ENCODE measurements at places on chromosomes 1 and 21.

- DNase-seq = no peak
Measured at GRCh38 chr1:91582431-91582921, 81.8 kb downstream of the CDC7 start.

DNA sequence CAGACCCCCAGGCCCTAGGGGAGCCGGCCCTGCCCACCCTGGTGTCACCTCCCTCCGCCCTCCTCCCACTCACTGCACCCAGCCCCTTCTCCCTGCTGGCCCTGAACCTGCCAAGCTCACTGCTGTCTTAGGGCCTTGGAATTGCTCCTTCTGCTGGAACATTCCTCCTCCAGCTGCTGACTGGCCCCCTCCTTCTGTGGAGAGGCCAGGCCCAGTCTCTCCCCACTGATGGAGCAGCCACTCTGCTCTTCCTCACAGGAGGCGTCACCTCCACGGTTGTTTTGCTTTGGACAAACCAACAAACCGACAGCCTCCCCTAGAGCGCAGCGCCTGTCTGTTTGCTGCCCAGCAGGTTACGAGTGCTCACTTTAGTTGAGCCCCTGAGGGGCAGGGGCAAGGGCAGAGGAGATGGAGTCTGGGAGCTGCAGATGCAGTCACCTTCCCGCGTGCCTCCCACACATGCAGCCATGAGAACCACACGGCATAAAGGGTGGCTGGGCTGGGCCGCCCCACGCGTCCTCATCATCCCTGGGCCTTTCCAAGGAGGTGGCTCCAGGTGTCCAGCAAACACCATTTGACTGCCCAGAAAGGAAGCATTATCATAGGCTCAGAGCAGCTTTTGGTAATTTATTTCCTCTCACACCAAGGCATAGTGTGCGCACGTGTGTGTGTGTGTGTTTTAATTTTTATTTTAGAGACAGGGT lies 9.4 kb downstream of the OXCT2 start:
- no peak for DNase-seq

GRCh38 chr1:230495076-230495475 lies 68.9 kb upstream of the PGBD5 start:
- no peak for DNase-seq

- DNase-seq = no peak
Measured at GRCh38 chr1:167627615-167627864, 2.5 kb upstream of the RCSD1 start.

DNA sequence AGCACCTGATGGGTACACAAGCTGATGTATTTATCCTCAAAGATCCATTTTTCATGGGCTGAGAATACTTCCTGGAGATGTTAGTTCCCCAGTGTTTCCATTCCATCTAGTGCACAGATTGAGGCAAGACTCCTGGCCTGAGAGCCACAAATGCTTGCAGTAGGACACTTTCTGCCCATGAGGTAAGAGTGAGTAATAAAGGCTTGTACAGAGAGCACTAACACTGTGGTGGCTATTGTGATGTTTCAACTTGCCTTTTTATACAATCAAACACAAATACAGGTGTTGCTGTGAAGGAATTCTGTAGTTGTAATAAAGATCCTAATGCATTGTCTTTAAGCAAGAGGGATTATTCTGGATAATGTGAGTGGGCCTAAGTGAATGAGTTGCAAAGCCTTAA lies 186.1 kb upstream of the ADAMTS5 start:
- no peak for DNase-seq

DNA sequence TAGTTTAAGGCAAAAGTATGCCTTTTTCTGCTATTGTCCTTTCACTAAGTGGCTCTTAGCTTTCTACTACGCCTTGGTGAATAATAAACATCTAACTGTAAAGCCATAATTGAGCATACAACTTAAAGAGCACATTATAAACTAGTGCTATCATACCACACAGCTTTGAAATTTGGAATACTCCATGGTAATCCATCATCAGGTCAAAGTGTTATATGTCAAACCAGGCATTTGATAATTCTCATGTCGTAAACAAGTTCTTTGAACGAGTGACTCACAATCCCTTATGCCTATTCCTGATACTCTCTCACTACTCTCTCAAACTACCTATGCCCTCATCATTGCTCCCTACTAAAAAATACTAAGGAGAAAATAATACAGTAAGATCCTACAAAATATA lies 60.3 kb upstream of the FMN2 start:
- no peak for DNase-seq

DNA sequence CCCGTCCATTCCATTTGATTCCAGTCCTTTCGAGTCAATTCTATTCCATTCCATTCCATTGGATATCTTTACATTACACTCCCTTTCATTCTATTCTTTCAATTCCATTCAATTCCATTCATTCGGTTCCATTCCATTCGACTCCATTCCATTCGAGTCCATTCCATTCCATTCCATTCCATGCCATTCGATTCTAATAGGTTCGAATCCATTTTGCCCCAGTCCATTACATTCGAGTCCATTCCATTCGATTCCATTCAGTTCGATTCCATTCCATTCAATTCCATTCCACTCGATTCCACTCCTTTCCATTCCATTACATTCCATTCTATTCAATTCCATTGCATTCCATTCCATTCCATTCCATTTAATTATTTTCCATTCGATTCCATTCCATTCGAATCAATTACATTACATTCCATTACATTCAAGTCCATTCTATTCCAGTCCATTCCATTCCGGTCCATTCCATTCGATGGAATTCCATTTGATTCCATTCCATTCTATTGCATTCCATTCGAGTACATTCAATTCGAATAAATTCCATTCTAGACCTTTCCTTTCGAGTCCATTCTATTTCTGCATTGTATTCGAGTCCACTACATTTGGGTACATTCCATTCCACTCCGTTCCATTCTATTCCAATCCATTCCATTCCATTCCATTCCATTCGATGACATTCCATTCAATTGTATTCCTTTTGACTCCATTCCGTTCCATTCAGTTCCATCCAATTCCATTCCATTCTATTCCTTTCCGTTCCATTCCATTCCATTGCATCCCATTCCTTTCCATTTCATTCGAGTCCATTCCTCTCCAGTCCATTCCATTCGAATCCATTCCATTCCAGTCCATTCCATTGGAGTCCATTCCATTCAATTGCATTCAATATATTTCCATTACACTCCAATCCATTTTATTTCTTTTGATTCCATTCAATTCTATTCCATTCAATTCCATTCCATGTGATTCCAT lies 2604.8 kb upstream of the TPTE start:
- DNase-seq = no peak

GRCh38 chr1:19006837-19007271 lies 50.4 kb upstream of the IFFO2 start:
- DNase-seq = no peak

GRCh38 chr1:175314300-175314699 lies 121.7 kb upstream of the KIAA0040 start:
- DNase-seq = no peak

DNA sequence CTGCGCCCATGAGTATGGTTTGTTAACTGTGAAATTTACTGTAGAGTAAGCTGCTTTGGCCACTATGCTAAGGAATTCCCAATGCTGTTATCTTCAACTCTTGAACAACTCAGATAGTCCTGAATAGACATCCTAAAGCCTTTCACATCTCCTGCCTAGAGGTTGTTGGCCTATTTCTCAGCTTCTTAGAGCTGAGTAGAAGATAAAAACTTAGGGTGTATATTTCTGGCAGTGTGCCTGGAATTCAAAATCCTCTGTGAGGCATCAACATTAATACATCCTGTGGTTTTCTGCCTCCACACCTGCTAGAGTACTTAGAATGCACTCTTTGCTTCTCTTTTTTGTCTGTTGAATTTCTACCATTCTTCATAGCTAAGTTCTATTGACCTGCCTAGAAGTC lies 45.8 kb upstream of the RC3H1 start:
- no peak for DNase-seq
